ENCODE measurements at places on chromosomes 4 and X.
A peak's percentile ranks its signal among the peaks of the same experiment; 100 is the strongest.

DNA sequence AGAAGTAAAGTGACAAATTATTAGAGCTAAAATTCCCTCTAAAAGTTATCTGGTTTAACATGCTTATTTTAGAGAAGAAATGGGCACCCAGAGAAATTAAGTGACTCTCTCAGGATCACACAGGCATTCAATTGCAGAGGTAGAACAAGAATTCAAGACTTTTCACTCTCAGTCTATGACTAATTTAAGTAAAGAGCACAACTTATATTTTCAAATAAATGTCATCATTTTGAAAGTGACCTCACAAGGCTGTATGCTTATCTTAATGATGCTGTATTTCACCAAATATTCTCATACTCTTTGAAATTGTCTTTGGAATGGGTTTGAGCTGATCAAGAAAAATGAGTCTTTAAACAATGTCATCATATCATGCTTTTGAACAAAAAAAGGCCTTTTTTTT, 15.3 kb downstream of the GPR174 start:
- no peak for DNase-seq

- DNase-seq = no peak
Observed at GRCh38 chr4:139552517-139553307, 3.3 kb downstream of the SETD7 start.

- no peak for DNase-seq
Observed at GRCh38 chr4:93684571-93684970, 144.0 kb upstream of the ATOH1 start.

GRCh38 chrX:83077606-83078005, 430.5 kb upstream of the POU3F4 start:
- DNase-seq = no peak

DNA sequence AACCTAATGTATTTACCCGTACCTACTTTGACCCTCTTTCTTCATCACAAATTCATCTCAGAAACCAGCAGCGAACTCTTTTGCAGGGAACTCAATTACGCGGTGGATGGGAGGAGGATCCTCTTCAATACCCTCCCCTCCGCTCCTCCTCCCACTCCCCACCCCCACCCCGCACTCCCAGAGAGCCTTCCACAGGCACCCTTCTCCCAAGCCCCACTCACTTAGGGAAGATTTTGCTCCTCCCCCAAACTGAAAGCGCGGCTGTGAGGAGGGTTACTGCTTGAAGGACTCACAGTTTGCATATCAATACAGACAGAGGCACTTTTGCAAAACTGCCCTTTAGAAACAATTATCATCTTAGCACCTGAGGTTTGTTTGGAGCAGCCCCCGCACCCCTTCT, 960 bp upstream of the IL1RAPL1 start:
- DNase-seq = no peak

GRCh38 chrX:22351966-22352365, 79.3 kb downstream of the CBLL2 start:
- DNase-seq = no peak

DNA sequence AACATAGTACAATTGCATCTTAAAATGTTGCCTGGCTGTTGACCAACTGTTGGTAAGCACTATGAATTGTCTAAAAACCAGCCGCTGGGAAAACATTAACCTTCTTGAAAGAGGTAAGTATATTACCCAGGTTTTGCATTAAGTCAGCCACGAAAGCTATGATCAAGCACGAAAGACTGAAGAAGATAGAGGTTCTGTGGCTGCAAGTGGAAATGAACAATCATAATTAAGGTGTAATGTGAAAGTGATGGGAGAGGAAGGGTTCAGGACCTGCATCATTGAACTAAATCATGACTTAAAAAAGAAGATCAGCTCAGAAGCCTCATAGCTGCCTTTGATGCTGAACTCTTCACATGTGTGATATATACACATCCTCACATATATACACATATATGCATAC, 341.0 kb downstream of the NR3C2 start:
- DNase-seq = no peak

DNA sequence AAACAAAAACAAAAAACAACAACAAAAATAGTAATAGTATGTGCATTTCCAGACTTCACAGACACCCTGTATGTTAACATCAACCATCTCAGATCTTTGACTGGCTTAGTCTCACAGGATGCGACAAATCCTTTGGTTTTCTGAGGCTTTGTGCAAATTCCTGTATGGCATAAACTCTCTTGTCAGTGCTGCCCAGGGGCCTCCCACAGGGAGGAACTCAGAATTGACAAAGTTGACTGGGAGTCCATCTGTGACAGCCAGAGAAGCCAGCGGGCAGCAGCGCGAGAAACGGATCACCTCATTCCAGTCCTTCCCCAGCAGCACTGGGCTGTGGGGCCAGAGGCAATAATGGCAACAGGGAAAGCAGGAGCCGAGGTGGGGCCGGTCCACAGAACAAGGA, 19.1 kb upstream of the DDX3X start:
- DNase-seq = no peak

GRCh38 chr4:77074381-77074831, 1.4 kb downstream of the CCNI start:
- no peak for DNase-seq

DNA sequence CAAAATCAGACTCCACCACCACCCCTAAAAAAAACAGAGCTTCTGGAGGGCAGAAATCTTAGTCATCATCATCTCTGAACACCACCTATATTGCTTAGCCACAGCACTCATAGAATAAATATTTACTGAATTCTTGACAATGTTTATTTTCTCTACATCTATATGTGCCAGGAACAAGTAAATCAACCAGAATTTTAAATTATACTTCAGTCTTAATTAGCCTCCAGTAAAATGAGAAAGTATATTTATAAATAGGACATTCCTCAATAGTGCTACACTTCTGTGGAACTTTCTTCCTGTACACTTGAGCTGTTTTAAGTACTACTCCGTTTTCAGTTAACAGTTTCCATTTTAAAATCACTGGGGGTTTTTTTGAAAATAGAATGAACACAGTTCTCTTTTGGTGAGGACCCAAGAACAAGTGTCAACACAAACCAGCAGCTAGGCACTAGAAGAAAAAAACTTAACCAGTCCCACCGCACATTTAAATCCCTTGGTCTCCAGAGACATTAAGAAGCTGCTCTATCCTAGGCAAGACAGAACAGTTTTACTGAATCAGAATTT, 25.5 kb downstream of the SMIM14 start:
- DNase-seq = no peak

GRCh38 chr4:176274441-176274840, 5.4 kb upstream of the ASB5 start:
- no peak for DNase-seq

DNA sequence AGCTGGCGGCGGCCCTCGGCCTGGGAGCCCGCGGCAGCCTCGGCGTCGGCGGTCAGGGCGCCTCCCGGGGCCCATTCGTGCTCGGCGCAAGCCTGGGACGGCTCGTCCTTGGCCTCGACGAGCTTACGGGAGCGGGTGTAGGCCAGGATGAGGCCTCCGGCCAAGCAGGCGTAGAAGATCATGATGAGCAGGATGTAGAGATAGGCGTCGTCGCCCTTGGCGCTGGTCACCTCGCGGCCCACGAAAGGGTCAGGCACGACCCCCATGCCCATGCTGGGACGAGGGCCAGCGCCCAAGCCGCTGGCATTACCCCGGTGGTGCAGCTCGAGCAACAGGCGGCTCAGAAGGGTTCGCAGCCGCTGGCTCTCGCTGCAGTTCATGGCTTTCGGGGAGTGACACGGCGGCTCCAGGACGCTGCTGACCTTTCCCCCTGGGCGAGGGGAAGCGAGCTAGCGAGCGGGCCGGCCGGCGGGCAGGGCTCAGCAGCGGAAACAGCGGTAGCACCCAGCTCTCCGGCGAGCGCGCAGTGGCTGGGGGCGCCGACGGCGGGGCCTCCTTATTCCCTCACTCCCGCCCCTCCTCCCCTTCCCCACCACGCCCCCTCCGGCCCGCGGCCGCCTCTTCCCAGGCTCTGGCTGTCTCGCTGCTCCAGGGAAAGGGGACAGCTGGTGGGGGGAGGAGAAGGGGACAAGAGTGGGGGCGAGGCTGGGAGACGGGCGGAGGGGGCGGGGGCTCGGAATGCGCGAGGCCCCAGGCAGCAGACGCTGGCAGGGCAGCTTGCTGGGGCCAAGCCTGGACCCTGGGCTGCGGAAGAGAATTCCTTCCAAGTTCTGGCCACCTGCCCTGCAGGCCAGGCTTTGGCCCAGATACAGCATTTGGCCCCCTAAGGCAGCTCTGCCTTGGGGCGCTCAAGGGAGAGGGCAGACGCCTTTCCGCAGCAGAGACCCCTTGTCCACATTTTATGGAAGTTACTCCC, at the start of gene KCNE5:
KCNE5 (minus strand) TSS at position 532 of the 976 bp plus-strand sequence; CDS start at position 380, 152 bp downstream.
- no peak for DNase-seq

DNA sequence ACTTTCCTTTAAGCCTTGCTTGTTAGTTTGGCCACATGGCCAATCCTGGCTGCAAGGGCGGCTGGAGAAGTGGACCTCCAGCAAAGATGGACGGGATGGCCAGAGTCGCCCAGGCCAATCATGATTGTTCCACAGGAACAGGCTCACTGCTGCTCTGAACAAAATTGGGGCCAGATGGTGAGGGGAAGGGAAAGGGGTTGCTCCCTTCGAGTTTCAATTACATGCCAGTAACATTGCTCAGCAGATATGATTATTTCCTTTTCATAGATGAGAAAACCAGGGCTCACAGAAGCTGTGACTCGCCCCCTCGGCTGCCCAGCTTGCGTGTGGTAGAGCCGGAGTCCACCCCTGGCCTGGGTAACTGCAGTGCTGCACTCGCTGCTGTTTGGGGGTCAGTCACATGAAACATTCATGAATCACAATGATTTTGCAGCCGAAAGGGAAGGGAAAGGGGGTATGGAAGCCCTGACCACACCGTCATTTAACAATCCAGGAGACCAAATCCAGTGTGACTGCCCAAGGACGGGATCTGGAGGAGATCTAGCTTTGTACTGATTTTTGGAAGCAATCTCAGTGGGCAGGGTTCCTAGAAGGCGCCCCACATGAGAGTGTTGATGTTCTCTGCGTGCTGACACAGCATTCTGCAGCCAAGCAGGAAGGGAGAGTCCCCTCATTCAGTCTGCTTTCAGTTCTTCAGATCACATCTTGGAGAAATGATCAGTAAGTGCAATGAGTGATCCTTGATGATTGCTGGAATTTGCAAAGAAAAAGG, 77.3 kb upstream of the MSX1 start:
- no peak for DNase-seq

DNA sequence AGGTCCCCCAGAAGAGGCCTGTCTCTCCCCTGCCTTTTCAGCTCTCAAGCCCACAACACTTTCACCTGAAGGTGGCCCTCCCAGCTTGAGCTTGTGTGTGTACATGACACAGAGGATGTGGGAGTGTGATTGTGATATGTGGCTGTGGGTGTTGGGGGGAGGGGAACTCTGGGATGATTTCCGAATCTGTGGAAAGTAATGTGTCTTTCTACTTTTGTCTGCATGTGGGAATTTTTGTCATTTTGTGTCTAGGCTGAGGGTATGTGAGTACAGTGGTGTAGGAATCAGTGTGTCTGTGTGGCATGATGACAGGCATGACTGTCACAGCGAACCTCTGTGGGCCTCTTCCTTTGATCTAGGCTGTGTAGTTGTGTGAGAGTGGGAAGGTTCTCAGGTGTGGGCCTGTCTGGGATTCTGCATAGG, 6.4 kb downstream of the SYP start:
- DNase-seq = no peak

DNA sequence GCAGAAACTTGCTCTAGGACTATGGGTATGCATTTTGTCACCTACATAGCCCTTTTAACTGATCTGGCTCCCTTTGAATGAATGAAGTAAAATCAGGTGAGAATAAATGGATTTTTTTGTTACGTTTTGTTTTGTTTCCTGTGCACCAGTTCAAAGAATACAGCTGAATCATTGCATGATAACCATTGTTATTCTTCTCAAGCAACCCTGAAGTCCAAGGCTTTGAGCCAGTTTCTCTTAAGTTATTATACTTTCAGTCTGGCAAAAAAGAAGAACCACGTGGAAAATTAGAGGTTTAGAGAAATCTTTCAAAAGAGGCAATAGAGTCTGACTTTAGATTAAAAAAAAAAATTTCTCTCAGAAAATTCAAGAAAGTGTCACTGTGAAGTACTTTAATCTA, 398.6 kb upstream of the TECRL start:
- DNase-seq = no peak

GRCh38 chr4:185512516-185512915, 22.8 kb downstream of the PDLIM3 start:
- DNase-seq = no peak

- DNase-seq = no peak
Observed at GRCh38 chr4:185771711-185772390, 40.1 kb downstream of the SORBS2 start.

DNA sequence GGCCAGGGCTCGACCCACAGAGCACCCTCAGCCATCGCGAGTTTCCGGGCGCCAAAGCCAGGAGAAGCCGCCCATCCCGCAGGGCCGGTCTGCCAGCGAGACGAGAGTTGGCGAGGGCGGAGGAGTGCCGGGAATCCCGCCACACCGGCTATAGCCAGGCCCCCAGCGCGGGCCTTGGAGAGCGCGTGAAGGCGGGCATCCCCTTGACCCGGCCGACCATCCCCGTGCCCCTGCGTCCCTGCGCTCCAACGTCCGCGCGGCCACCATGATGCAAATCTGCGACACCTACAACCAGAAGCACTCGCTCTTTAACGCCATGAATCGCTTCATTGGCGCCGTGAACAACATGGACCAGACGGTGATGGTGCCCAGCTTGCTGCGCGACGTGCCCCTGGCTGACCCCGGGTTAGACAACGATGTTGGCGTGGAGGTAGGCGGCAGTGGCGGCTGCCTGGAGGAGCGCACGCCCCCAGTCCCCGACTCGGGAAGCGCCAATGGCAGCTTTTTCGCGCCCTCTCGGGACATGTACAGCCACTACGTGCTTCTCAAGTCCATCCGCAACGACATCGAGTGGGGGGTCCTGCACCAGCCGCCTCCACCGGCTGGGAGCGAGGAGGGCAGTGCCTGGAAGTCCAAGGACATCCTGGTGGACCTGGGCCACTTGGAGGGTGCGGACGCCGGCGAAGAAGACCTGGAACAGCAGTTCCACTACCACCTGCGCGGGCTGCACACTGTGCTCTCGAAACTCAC, 3.6 kb downstream of the MID1IP1 start:
- DNase-seq = peak; percentile 32

GRCh38 chrX:48890934-48891401, 6.6 kb downstream of the TIMM17B start:
- no peak for DNase-seq

- DNase-seq = peak; percentile 39
Observed at GRCh38 chr4:36280555-36280954, 861 bp upstream of the DTHD1 start.

DNA sequence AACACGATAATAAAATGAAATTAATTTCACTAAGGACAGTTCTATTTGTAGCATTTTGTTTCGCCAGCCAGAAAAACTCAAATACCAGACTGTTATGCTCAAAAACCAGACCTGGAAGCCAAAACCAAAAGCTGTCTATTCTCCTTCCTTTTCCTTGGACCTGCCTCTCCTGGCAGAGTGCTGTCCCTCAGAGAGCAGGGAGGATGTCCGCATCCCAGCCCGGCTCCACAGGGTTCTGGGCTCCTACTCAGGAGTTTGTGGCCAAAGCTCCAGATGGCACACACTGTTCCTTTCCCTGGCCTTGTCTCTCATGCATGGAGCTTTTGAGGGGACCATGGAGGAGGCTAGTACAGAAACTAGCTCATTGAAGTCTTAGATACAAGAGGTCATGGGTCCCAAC, 41.9 kb upstream of the C1QTNF7 start:
- DNase-seq = no peak

Data from NCI-H2107 (cell line).